Mesenchymal stem cell (in vitro differentiated cells and primary cell): ENCODE measurements at places on chromosomes 5 and 9.

DNA sequence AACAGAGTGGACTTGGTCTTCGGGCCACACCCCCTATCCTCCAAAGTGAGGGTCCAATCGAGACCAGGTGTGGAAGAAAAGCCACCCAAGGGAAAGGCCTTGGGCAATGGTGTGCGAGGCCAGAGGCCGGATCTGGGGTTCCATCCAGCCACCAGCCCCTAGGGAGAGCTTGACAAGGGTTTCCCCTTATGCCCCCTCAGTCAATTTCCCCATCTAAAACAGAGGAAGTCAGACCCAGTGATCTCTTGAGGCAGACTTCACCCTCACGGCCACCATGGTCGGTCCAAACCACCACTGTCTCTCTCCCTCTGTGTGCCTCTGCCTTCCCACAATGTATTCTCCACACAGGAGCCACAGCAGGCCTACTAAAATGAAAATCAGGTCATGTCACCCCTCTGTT lies 82.9 kb downstream of the C5orf15 start:
- DNase-seq = no peak

- DNase-seq = no peak
Observed at GRCh38 chr9:85258236-85258635, 483.5 kb downstream of the AGTPBP1 start.

DNA sequence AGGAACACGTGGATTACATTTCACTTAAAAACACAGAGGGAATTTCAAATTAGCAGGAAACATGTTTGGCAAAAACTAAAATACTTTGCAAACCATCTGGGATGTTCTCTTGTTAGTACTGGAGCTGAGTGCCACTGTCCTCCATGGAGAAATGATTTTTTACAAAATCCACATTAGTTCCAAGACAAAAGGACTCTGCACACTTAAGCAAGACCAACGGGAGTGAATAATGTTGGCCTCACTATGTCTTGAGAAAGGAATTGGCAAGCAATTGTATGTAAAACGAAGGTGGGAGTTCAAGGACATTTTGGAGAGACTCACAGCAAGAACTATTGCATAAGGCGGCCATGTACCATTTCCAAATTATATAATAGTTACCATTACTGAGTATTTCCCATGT lies 547.5 kb downstream of the EBF1 start:
- no peak for DNase-seq

DNA sequence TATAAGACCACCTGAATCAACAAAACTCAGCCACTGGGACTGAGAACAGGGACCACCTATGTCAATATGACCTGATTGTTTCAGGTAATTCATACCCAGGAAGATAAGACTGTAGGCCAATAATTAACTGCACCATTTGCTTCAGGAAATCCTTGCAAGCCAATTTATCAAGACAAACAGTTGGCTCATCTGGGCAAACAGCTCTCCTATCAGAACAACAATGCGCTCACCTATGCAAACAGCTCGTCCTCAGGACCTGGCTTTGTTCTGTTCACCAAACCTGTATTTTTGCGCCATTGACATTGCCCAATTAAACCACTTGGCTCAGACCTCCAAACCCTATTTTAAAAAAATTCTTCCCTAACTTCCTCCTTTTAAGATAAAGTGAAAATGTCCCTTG lies 92.3 kb upstream of the MARCHF11 start:
- no peak for DNase-seq

GRCh38 chr5:62671479-62671878 lies 92.9 kb downstream of the LRRC70 start:
- DNase-seq = no peak

DNA sequence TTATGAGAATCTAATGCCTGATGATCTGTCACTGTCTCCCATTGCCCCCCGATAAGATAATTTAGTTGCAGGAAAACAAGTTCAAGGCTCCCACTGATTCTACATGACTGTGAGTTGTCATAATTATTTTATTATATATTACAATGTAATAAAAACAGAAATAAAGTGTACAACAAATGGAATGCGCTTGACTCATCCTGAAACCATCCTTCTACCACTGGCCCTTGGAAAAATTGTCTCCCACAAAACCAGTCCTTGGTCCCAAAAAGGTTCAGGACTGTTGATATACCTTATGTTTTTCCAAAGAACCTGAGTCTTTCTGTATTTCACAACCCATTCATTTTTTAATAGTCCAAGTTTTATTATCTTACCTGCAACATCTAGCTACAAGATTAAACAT lies 403.5 kb downstream of the TAF11L14 start:
- DNase-seq = no peak

DNA sequence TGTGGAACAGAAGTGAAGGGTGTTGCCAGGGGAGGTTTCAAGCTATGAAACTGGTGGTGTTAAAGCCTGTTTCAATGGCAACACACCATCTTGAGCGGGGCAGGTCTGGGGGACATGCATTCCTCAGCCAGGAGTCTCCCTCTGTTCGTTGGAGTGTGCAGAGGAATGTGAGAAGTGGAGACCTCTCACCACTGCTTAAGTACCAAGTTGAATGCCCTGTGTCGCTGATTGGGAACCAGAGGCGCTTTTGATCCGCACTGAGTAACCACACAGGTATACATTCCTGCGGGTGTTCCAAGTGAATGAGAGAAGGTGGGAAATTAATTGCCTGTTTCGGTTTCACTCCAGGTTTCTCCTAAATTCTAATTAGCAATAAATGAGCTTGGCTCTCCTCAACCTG lies 99.4 kb downstream of the LIX1 start:
- DNase-seq = no peak

GRCh38 chr5:95923918-95924544 lies 37.6 kb downstream of the ELL2 start:
- no peak for DNase-seq

- no peak for DNase-seq
Observed at GRCh38 chr5:173760461-173761177, 127.5 kb upstream of the CPEB4 start.

- no peak for DNase-seq
Observed at GRCh38 chr5:8209500-8209899, 340.6 kb downstream of the MTRR start.

DNA sequence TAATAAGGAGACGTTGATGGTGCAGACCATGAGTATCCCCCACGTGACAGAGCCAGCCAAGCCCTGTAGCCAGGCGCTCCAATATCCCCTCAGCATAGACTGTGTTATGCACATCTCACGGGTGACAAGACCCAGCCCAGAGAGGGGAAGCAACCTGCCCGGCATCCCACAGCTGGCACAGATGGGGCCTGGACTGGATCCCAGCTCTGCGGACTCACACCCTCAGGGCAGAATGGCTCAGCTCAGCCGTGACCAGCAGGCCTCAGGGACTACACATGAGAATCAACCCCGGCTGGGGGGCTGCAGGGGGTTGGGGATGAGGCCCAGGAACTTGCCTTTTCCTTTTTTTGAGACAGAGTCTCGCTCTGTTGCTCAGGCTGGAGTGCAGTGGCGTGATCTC lies 11.7 kb downstream of the FIBCD1 start:
- DNase-seq = no peak

GRCh38 chr5:131647048-131647769 lies 12.2 kb upstream of the RAPGEF6 start:
- DNase-seq = no peak

DNA sequence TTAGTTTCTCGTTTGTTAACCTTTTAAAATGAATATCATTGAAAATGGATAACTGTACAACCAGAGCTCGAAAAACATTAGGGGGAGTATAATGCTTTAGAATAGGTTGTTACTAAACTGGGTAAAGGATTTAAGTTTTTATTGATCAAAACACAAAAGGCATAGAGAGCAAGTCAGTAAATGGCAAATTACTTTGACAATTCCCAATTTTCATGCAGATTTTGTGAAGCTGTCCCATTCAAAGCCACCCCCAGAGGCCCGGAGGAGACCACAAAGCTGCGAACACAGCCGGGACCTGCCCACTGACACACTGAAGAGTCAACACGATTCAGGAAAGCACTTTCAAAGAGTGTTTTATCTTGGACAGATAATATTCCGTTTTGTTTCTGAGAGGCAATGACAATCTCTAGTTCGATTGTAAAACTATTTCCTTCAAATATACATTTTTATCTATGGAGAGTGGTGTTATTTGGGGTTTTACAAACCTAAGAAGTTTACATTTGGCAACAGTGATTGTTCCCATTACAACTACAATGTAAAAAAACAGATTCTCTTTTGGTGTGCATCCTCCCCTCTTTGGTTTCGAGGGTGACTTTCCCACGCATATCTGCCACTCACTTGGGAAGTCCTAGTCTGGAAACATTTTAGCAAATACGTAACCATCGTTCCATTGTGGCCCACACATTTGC lies 182.6 kb upstream of the TBCA start:
- no peak for DNase-seq

DNA sequence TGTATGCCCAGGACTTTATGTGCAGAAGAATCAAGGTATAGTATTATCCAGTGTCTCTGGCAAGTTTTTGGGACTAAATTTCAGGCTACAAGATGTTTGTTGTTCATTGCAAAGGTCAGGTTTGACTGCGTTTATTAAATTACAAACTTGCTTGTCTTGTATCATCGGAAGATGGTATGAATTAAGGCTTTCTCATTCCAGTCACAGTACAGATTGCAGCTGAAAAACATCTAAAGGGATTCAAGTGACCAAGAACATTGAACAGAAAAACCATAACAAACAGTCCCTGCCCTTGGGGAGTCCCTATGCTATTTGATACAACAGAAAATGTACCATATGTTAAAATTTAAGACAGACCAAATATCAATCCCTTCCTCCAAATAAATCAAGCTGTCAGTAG lies 244.7 kb upstream of the TNC start:
- no peak for DNase-seq

GRCh38 chr5:82295144-82295543 lies 17.0 kb upstream of the RPS23 start:
- DNase-seq = no peak

- DNase-seq = no peak
Observed at GRCh38 chr5:164206196-164206595, 700.8 kb downstream of the MAT2B start.

- DNase-seq = no peak
Observed at GRCh38 chr5:82789095-82789494, 288.1 kb downstream of the TMEM167A start.

DNA sequence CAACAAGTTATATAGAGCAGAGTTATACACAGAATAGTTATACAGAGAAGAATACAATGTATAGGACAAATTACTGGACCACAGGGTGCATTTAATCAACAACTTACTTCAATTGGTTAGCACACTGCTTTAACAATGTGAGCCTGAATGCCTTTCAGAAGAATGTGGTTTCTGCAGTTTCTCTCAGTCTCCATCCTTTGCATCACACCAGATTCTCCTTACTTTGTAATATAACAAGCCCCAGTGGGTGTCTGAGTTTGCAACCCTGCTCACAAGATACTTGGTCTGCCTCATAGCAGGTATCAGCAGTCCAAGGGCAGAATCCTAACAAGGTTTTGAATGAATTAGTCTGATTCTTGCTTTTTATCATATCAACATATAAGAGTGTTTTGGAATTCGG lies 114.6 kb downstream of the GABRB2 start:
- no peak for DNase-seq

DNA sequence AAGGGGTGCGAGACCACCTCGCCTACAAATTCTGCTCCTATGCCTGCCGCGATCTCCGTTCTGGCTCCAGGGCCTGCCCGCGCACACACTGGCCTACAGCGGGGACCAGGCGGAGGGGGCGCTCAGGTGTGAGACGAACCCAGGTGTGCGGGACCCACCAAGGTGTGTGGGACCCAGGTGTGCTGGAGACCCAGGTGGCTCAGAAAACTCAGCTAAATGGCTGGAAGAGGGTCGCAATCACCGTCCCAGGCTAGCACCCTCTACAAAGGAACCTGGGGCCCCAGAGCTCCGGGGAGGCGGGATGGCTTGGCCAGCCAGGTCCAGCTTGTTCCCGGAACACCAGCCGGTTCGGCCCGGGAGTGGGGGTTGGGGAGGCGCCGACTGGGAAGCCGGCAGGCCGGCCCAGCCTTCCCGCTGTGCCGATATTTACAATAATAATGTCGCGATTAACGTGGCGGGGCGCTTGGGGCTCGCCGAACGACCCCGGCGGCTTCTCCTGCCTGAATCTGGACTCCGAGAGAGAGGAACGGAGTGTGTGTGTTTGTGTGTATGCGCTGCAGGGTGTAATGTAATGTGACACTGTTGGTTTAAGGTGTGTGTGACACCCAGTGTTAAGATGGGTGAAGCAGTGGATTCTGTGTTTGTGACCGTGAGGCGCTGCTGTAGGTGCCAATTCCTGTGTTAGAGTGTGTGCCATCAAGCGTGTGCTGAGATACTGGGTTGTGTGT lies 1.4 kb downstream of the PCDH1 start:
- peak; percentile 10 for DNase-seq

DNA sequence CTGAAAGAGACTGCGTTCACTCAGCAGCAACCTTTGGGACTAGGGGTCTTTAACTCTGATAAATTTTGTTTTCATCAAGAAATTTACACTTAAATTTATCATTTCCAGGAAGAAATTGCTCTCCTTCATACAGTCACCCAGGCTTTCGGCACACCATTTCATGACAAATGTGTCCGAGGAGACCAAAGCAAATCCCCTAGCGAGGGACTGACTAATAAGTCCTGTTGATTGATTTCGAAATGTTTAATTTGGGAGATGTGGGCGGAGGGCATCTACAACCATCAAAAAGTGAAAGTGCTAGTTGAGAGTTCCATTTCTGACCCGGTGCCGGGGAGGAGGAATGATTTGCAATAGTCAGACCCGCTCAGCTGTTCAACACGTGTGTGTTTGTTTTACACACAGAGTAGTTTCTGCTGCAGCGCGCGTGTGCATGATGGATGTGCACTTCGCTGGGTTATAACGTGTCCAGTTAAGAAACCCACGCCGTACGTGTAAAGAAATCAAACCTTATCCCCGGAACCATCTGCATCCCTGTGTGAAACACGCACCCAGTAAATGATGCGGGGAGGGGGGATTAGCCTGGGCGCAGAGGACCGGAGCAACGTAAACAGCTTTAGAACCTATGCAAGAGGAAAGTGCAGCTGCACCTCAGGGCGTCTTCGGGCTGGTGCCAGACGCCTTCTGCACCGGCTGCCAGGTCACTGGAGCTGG lies 845 bp upstream of the NR4A3 start:
- DNase-seq = peak; percentile 92

GRCh38 chr5:86118542-86118941 lies 499.2 kb upstream of the COX7C start:
- DNase-seq = no peak

GRCh38 chr9:7970681-7971330 lies 171.2 kb upstream of the DMAC1 start:
- DNase-seq = no peak

- DNase-seq = no peak
Observed at GRCh38 chr9:127614961-127615360, 2.9 kb downstream of the STXBP1 start.

- DNase-seq = no peak
Observed at GRCh38 chr5:12099296-12099695, 195.1 kb upstream of the CTNND2 start.

DNA sequence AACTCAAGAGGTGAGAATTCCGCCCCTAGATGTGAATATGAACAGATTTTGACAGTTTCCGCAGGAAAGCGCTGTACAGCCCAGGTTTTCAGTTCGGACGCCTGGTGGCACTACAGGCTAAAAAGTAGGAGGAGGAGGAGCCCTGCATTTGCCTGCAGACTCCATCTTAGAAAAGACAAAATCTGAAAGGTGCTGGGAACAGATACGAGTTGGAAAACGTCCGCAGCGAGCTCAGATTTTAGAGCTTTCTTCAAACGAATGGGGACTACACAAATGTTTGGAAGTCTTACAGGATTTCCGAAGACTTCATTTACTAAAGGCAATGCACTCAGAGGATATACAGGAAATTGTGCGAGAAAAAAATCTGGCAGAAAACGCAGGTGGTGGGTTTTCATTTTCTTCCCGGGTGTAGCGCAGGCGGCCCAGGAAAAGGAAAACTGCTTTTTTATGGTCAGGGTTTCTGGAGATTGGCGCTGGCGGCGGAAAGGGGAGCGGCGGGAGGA lies 9.9 kb upstream of the PCDHB2 start:
- DNase-seq = peak; percentile 54
